ENCODE measurements at places on chromosomes 3 and 15.

- no peak for DNase-seq
Measured at GRCh38 chr3:141456301-141456625, 30.6 kb upstream of the RASA2 start.

GRCh38 chr15:70050441-70050840, 47.3 kb downstream of the TLE3 start:
- DNase-seq: no peak

DNA sequence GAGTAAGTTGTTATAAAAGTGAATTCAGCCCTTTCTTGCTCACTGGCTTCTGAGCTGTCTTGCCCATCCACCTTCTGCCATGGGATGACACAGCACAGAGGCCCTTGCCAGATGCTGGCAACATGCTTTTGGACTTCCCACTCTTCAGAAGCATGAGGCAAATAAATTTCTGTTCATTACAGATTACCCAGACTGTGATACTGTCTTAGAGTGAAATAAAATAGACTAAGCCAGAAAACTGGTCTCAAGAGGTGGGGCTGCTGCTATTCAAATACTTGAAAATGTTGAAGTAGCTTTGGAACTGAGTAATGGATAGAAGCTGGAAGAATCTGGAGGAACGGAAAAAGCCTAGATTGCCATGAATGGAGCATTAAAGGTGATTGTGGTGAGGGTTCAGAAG, 170.4 kb downstream of the ZMAT3 start:
- no peak for DNase-seq

GRCh38 chr3:27521179-27521871, 37.1 kb upstream of the SLC4A7 start:
- DNase-seq: no peak

- DNase-seq: no peak
Measured at GRCh38 chr15:74470631-74471395, 9.9 kb upstream of the UBL7 start.

GRCh38 chr3:192597506-192597905, 129.8 kb downstream of the FGF12 start:
- DNase-seq: no peak
